HL-60 (cell line): ENCODE measurements at places on chromosomes 2 and 18.

DNA sequence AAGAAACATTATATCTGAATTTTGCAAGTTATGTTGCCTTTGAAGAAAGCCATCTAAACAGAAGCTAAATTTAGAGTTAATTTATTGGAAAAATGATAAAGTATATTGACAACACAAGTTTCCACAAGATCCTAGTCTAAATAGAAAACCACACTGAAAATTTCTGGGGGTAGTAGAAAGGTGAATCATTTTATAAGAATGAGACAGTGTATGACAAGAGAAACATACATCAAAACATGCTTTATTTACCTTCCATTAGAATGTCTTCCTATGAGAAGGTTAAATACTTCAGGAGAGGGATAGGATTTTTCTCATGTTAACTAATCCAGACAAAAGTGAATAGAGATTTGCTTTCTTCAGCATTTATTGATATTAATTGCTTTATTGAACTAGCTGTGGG, 1389.8 kb upstream of the ZEB2 start:
- no peak for DNase-seq

DNA sequence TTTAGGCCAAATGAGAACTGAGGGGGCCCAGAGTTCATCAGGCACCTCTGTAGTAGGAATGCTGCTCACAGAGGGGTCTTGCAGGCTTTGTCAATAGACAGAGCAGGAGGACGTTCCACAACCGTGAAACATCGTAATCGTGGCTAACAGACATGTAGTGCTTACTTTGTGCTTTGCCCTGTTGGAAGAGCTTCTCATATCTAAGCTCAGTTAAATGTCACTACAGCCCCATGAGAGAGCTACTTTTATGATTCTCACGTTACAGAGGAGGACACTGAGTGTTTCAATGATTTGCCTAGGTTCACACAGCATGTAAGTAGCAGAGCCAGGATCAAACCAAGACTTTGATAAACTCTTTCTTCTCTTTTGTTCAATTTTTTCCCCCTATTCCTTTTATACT, 136.6 kb downstream of the MYCN start:
- DNase-seq = no peak

GRCh38 chr2:29164091-29164846, 49.1 kb downstream of the CLIP4 start:
- DNase-seq = no peak

- DNase-seq = no peak
Measured at GRCh38 chr2:222736301-222736700, 64.8 kb downstream of the MOGAT1 start.

DNA sequence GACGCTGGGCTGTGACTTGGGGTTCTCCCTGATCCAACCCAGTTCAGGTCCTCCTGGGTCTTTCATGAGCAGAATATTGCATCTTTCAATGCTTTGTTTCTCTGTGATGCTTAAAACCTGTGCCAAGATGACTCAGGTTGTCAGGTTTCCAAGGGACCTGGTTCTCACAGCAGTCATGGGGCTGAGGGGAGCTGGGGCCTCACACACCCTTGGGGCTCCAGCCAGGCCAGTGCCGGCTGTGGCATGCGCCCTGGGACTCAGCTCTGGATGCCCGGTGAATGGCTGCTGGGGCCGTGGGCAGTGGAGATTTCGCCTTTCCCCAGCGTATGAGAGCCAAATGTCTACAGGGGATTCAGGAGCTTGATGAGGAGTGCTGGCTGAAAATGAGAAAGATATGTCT, 29.6 kb downstream of the EDAR start:
- no peak for DNase-seq

GRCh38 chr2:219511547-219512325, 2.5 kb upstream of the ASIC4 start:
- no peak for DNase-seq

GRCh38 chr2:62596061-62596921, 90.3 kb upstream of the TMEM17 start:
- DNase-seq = no peak

GRCh38 chr2:16952368-16952767, 286.7 kb upstream of the CYRIA start:
- DNase-seq = no peak

DNA sequence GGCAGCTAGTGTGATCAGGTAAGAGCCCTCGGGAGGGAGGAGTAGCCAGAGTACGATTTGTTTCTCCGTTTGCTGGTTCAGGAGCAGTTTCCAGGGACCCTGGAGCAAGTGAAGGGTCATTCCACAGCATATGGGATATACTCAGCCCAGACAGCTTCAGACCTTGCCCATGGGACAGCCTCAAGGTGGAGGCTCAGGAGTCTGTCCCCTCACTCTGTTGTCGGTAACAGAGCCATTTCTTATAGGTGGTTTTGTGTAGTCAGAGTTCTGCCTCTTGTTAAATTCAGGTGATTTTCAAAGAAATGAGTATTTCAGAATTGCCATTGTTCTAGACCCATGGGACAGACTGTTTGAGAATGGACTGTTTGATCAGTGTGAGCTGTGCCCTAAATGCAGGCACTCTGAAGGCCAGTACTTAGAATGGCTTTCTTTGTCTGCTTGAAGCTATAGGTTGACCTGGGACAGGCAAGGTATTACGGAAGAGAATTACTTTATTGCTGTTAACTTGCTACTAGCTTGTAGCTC, 15.2 kb downstream of the FMNL2 start:
- no peak for DNase-seq

DNA sequence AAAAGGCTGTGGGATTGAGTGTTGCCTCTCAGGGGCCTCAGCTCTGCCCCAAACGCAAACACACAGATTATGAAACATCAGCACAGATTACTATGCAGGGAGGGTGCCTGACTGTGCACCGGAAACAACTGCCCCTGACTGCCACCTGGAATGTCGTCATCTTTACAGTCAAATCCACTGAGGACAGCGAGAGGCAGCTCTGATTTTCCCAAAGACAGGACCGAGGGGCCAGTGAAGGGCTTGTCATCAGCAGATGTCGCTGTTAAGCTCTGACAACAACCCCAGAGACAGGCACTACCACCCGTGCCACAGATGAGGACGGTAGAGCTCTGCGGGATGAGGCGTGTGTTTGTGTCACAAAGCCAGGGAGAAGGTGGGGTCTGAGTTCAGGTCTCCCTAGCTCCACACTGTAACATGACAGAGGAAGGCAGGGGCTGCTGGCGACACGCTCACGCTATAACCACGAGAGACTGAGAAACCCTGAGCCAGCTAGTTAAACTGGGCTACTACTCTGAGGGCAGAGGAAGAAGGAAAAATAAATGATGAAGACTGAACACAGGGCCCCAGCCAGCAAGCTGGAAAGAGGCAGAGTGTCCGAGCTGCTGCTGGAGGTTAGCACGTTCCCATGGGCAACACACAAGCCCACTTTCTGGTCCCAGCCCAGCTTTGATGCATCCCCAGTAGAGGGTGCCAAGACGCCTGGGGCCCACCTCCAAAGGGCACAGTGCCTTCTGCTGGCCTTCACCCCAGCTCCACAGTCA, 47.0 kb downstream of the PARD6G start:
- no peak for DNase-seq

DNA sequence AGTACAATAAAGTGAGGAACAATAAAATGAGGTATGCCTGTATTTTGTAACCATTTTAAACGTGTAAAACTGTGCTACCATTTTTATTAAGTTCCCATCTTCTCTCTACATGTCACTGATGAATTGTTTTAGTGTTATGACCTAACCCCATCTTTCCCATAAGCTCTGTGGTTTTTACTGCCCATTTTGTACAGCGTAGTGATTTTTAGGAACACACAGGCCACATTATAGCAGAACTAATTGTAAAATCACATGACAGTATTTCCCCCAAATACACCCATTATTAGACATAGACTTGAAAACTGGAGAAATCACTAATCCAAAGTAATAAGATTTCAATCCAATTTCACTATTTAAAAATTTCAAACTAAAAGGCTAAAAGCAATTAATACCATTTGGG, 130.7 kb downstream of the TMEM247 start:
- DNase-seq = no peak

- no peak for DNase-seq
Measured at GRCh38 chr18:10953672-10954071, 195.7 kb downstream of the PIEZO2 start.

- DNase-seq = no peak
Measured at GRCh38 chr2:72145289-72145657, 2.4 kb downstream of the CYP26B1 start.
